Hippocampal formation (tissue), 2 donors: ENCODE measurements at places on chromosomes 16 and 17.

GRCh38 chr17:50443505-50443974 lies 17.5 kb downstream of the ACSF2 start:
- no peak for DNase-seq

- DNase-seq, result no peak
Measured at GRCh38 chr16:23485841-23486240, 24.5 kb downstream of the GGA2 start.

- no peak for DNase-seq
Measured at GRCh38 chr16:9136596-9136995, 45.2 kb downstream of the HAPSTR1 start.

GRCh38 chr16:3057181-3058138 lies 8.0 kb upstream of the IL32 start:
- no peak for DNase-seq

GRCh38 chr17:47800686-47801085 lies 20.9 kb downstream of the OSBPL7 start:
- no peak for DNase-seq

- no peak for DNase-seq
Measured at GRCh38 chr17:49438436-49439278, 24.0 kb upstream of the PHB1 start.

GRCh38 chr16:57106767-57107166 lies 14.4 kb downstream of the CPNE2 start:
- DNase-seq, result no peak

DNA sequence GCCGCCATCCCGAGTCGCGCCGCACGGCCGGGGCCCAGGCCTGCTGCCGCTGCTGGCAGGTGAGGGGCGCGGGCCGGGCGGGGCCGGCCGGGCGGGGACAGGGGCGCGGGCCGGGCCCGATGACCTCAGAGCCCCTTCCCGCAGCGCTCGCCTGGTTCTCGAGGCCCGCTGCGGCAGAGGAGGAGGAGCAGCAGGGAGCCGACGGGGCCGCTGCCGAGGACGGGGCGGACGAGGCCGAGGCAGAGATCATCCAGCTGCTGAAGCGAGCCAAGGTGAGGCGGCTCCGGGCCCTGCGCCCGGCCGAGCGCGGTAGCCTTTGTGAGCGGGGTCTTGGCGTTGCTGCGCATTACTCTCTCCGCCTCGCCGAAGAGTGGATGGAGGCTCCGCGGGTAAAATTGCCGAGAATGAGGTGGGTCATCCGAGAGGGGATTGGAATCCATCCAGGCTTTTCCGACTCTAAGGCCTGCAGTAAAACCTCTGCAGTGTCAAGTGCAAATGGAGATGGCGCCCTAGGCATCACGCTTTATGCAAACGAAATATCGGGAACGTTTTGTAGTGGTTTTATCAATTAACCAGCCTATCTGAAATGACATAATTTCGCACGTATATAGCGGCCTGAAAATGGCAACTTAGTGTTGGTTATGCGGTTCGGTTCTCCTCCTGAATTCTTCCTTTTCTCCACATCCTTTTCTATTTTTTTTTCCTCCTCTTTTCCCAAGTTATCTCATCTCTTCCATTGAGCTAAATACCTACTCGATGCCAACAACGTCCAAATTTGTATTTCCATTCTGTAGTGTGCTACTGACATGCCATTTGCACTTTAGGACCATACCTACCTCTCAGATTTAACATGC lies 577 bp downstream of the TTC19 start:
- no peak for DNase-seq

GRCh38 chr17:30761060-30761459 lies 63.4 kb downstream of the CRLF3 start:
- no peak for DNase-seq

DNA sequence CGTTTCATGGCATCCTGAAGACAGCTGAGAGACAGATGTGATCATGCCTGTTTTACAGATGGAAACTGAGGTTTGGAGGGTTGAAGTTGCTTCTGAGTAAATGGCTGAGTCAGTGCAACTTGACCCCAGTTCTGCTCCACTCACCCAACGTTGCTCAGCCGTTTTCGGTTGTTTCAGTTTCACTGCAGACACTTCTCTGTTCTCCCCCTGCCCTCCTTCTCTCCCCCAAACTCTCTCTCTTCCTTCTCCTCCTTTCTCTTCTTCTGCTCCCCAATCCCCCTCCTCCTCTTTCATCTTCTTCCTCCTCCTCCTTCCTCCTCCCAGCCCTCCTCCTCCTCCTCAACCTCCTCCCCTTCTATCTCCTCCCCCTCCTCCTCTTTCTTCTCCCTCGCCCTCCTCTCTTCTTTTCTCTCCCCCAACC lies 9.4 kb upstream of the CEP20 start:
- no peak for DNase-seq

- DNase-seq, result no peak
Measured at GRCh38 chr17:13283606-13284005, 265.8 kb upstream of the ELAC2 start.

- peak; percentile 52 for DNase-seq
Measured at GRCh38 chr17:58587713-58588117, 73.3 kb upstream of the MTMR4 start.

- DNase-seq, result no peak
Measured at GRCh38 chr17:63278728-63279442, 167.2 kb downstream of the CYB561 start.

DNA sequence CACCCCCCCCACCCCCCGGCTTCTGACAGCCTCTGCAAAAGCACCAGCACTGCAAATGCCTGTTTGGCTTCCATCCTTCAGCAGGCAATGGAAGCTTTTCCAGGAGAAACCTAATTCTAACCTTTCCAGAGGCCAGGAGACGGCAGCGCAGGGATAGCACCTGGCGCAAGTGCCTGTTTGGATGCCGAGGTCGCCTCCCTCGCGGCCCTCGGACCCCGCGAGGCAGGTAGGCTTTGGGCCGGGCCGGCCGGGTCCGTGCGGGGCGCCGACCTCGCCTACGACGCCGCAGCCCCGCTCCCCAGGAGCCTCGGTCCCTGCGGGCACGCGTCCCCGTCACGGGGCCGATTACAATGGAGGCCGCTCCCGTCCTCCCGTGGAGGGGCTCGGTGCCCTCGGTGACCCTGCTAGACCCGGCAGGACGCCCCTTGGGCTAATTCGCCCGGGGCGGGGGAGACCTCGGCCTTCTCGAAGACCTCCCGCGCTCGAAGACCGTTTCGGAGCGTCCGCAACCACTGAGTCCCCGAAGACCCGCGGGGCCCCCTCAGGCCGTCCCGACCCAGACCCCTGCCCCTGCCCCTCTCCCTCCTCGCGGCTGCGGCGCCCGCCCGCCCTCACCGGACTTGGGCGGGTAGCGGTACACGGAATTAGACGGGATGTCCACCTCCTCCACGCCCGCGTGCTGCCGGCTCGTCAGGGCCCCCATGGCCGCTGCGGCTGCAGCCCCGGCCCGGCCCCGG lies 587 bp downstream of the RNF157 start:
- no peak for DNase-seq

DNA sequence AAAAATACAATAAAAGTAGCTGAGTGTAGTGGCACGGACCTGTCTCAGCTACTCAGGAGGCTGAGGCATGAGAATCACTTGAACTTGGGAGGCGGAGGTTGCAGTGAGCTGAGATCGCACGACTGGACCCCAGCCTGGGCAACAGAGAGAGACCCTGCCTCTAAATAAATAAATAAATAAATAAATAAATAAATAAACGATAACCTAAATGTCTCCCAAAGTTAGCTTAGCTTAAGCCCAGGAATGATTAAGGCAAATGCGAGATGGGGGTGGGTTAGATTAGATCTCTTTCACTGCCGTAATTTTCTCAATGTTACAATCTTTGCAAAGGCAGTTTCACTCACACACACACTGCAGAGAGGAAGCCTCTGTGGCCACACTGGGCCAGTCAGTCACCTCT lies 46.7 kb downstream of the WSB1 start:
- no peak for DNase-seq

- no peak for DNase-seq
Measured at GRCh38 chr17:37523715-37524219, 34.1 kb downstream of the DUSP14 start.

GRCh38 chr16:75099738-75100602 lies 16.6 kb downstream of the LDHD start:
- DNase-seq, result no peak

GRCh38 chr17:8018436-8018835 lies 16.0 kb downstream of the GUCY2D start:
- no peak for DNase-seq

- DNase-seq, result no peak
Measured at GRCh38 chr16:30094541-30095165, 1.4 kb downstream of the YPEL3 start.

- DNase-seq, result no peak
Measured at GRCh38 chr16:87789437-87790291, 23.9 kb upstream of the KLHDC4 start.

- DNase-seq, result no peak
Measured at GRCh38 chr16:64225696-64226095, 896.2 kb downstream of the CDH11 start.

GRCh38 chr17:48578616-48579470 lies 693 bp upstream of the HOXB4 start:
- no peak for DNase-seq

DNA sequence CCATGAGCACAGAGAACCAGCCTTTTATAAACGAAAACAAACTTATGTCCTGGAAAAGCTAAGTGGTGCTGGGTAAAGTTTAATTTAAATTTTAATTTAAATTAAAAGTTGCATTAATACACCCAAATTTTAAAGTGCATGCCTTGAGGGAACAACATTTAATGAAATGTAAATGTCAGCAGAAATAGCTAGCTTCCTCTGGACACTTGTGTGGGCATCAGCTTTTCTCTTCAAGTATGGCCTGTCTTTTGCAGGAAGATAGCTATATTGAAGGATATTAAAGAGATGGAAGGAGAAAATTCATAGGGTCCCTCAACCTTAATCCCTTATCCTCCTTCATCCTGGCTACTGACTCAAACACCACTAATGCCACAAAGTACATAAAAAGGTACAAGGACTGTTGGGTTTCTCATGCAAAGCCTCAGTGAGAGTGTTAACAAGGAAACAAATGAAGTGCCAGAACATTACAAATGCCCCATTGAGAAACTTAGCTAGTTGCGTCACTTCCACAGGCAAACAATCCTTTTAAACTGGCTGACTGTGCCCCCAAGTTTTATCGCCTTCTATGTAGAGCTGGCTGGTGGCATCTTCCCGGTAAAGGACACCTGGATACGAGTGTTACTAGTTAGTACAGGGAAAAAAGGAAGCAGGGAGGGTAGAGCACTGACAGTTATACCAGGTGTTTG lies 14.1 kb downstream of the PHF12 start:
- DNase-seq, result peak; percentile 39

DNA sequence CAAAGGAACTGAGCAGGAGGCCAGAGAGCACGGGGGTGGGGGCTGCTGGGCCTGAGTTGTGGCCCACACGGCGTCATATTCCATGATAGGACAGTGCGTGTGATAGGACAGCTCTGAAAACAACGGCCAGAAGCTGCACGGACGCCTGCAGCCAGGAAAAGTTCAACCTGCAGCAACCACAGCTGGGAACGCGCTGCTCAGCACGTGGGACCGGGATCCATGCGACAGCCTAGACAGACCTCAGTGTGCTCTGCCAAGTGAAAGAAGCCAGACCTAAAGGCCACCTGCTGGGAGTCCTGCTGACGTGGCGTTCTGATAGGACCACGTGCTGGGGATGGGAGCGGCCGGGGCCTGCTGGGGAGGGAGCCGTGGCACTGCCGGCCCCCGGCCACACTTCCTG lies 21.6 kb downstream of the CTU2 start:
- DNase-seq, result no peak

DNA sequence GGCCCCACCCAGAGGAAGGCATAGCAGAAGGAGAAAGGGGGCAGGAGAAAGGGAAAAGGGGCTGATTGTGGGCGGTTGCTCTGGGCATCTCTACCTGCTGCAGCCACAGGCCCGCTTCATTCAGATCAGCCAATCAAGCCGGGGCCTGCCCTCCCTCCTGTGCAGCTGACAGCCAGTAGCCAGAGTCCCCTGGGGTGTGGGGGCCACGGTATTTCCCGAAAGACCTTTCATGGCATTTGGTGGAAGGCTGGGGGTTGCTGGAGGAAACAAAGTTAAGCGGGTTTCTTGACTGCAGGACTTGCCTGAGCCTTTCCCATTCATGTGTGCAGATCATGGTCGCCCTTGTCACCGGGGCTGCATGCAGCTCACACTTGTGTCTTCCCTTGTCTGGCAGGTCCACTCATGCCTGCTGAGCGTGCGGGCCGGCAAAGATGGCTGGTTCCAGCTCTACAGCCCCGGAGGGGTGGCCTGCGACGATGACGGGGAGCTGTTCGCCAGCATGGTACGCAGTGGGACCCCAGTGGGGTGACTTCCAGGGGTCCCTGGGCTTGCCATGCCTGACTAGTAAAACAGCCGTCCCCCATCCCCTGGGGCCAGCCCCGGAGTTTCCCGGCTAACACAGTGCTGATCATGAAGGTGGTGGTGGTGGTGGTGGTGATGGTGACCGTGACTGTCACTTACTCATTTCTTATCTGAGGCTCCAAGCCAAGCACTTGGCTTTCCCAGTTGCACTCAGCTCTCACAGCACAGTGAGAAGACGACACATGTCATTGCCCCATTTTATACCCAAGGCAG lies 82.7 kb upstream of the PLCG2 start:
- no peak for DNase-seq

- no peak for DNase-seq
Measured at GRCh38 chr17:16258901-16259300, 41.9 kb downstream of the PIGL start.

DNA sequence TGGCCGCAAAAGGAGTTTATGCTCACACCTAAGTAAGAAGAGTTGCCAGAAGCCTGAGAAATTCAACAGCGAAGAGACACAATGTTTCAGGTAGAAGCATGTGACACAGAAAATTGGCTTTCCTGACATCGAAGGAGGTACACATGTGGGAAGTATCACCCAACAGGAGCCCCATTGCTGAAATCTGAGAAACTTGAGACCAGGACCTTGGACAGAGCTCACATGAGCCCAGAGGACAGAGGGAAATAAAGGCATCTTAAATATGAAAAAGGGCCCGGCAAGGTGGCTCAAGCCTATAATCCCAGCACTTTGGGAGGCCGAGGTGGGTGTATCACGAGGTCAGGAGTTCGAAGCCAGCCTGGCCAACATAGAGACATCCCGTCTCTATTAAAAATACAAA lies 304.1 kb upstream of the C16orf82 start:
- DNase-seq, result no peak

- DNase-seq, result no peak
Measured at GRCh38 chr17:67369676-67370075, 3.3 kb upstream of the PSMD12 start.

DNA sequence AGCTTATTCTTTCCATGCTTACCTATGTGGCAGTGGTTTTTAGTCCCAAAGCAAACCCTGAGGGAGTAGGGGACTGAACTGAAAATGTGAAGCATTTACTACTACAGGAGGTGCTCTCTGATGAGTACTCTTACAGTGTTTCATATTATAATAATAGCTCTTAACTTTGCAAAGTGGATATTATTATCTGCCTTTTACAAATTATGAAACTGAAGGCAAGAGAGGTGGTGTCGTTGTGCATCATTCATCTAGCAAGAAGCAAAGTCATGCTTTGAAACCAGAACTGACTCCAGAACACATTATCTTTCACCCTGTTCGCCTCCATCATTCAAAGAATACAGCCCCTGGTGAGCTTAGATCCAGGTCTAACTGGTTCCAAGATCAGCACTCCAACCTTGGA lies 8.2 kb upstream of the KCNH6 start:
- no peak for DNase-seq
